ENCODE measurements at places on chromosomes 5 and 9.

GRCh38 chr5:157358871-157359270, 92.9 kb downstream of the CYFIP2 start:
- H3K36me3 ChIP-seq: peaks cover 3% of the 10 kb centered on the region
- no peaks in the 10 kb centered on the region for H3K27me3 ChIP-seq
- no peak for DNase-seq
- no peak overlapping the region for H3K4me3 ChIP-seq

DNA sequence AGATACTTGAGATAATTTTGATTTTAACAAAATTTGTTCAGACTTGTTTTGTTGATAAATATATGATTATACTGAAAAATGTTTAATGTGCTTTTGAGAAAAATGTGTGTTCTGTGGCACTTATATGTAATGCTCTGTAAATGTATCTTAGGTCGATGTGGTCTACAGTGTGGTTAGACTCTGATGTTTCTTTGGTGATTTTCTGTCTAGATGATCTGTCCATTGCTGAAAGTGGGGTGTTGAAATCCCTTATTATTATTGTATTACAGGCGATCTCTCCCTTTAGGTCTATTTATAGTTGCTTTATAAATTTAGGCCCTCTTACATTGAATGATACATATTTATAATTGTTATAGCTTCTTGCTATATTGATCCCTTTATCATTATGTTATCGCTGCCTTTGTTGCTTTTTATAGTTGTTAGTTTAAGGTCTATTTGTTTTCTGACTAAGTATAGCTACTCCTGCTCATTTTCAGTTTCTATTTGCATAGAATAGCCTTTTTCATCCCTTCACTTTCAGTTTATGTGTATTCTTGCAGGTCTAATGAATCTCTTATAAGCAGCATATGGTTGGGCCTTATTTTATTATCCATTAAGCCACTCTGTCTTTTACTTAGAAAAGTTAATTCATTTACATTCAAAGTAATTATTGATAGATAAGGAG, 124.3 kb downstream of the MRPS30 start:
- DNase-seq: no peak
- H3K4me1 ChIP-seq: no peaks in the 10 kb centered on the region
- no peaks in the 10 kb centered on the region for H3K36me3 ChIP-seq
- no peaks in the 10 kb centered on the region for H3K27me3 ChIP-seq
- no peak overlapping the region for H3K4me3 ChIP-seq

DNA sequence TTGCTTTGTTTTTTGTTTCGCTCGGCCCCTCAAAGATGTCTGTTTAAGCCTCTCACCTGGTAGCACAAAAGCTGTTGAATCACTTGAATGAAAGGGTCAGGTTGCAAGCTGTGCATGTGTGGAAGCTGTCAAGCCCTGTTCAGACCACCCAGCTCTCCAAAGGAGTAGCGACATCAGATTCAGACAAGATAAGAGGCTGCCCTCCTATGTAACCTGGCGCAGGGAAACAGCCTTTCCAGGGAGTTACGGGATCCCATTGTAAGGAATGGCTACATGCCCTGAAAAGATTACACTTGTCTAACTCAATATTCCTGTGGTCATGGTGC, 2.9 kb downstream of the FREM1 start:
- H3K27me3 ChIP-seq: no peaks in the 10 kb centered on the region
- no peak for DNase-seq
- H3K4me1 ChIP-seq: peaks cover 3% of the 10 kb centered on the region
- H3K27ac ChIP-seq: no peak overlapping the region

DNA sequence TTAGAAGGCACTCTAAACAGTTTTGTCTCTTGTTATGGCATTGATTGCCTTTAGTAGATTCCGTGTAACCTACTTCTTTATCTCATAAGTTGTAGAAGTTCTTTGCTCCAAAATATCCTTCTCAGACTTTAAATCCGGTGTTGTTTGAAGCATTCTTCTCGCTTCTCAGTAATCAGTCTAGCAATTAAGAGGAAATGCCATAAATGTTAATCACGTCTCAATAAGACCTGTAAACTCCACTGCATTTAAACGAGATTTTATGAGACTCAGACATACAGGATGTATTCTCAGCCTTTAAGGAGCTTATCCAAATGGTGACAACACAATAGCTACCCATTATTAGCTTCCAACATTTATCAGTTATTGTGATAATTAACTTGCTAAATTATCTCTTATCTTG, 7.7 kb upstream of the C5 start:
- H3K27ac ChIP-seq: no peak overlapping the region
- H3K27me3 ChIP-seq: no peaks in the 10 kb centered on the region
- no peaks in the 10 kb centered on the region for H3K4me1 ChIP-seq
- H3K4me3 ChIP-seq: no peak overlapping the region

- H3K4me1 ChIP-seq: no peaks in the 10 kb centered on the region
- no peaks in the 10 kb centered on the region for H3K27me3 ChIP-seq
- H3K4me3 ChIP-seq: no peak overlapping the region
- H3K36me3 ChIP-seq: no peaks in the 10 kb centered on the region
- no peak for DNase-seq
Measured at GRCh38 chr5:65696892-65697291, 25.0 kb downstream of the SGTB start.

DNA sequence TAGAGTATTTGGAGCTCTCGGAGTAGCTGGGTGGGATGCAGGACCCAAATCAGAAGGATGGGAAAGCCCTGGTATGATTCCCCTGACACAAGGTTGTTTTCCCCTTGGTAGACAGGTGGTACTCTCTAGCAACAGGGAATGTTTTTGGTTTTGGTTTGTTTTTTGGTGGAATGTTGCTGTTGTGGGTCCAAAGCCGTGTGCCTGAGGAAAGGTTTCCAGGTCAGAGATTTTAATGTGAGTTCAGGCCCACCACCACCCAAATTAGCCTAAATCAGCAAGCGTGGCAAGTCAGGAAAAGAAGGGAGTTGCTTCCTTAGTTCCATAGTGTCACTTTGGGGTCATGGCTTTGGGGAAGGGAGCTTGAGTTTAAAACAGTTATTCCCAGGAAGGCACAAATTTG, 385.5 kb downstream of the RAB3C start:
- H3K4me1 ChIP-seq: no peaks in the 10 kb centered on the region
- no peaks in the 10 kb centered on the region for H3K36me3 ChIP-seq
- no peak overlapping the region for H3K27ac ChIP-seq
